T-helper 17 cell (primary cell): ENCODE measurements at places on chromosomes 7 and 10.

DNA sequence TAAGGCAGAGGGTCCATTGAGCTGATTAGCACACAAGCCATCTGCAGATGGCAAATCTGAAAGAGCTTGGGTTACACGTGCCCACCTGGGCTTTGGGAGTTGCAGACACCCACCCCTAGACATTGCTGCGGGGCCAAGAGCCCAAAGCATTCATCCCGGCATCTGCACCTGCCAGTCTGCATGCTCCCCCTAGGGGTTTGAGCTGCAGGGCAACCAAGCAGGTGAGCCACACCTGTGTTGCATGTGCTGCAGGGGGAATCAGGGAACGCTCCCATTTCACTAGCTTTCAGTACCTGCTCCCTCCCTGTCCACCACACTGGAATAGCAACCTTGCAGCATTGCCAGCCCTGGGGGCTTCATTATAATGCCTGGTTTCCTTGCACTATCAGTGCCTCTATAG is 21.1 kb downstream of the C7orf33 start:
- no peak for DNase-seq

GRCh38 chr10:60618861-60619260 is 159.4 kb upstream of the CDK1 start:
- DNase-seq = no peak

- no peak for DNase-seq
Measured at GRCh38 chr7:32516551-32517100, 21.3 kb downstream of the AVL9 start.

- DNase-seq = no peak
Measured at GRCh38 chr7:123763191-123763661, 14.4 kb upstream of the WASL start.

DNA sequence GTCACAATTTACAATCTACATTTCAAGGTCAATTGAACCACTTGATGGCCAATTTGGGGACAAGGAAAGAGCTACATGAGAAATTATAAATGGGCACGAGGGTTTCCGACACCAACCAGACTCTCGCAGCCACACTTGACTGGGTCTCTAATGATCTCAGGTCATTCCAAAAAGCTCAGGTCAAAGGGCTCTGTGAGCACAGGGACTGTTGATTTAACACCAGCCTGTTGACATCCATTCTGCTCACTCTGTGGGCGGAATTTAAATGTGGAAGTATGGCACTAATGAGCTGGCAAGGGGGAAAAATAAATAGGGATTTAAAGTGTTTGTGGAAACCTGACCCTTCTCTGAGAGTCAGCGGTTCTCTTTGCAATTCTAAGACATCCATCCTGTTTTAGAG is 810.7 kb upstream of the AUTS2 start:
- no peak for DNase-seq

DNA sequence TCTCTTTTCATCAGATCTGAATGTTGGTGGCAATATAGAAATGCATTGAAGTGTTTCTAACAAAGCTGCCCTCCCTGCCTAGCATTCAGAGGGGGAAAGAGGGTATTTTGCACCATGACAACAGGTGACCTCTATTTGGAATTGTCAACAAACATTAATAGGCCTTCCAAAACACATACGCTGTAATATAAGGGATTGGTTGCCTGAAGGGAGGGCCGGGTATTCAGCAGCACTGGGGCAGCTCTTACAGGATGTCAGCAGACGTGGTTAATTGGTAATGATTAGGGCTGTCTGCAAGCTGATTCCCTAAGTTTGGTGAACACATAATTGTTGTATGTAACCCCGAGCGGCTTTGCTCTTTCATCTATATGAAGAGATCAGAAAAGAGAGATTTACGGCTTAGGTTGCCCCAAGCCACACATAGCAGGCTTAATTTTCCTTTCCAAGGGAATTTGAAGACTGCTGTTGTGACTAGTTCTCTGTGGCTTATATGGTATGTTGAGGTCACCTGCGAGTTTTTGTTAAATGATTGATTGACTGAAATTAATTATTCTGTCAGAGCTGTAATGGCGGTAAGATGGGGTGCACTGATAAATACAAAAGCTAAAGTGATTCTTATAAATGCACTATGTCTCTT is 759.3 kb downstream of the LRMDA start:
- no peak for DNase-seq

GRCh38 chr10:62759599-62760175 is 44.8 kb upstream of the ADO start:
- DNase-seq = no peak

DNA sequence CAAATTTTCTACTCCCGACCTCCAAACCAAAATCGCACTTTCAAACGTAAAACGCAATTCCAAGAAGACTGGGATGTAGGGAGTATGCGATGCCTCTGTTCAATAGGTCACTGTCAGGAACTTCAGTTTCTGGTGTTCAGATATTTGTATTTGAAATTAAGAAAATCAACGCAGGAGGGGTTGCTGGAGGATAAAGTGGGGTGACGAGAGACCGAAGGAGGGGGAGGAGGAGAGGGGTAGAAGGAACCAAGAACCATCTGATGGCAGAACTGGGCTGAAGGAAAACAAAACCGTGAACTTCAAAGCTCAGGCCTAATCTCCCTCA is 293.8 kb upstream of the NFE2L3 start:
- no peak for DNase-seq

DNA sequence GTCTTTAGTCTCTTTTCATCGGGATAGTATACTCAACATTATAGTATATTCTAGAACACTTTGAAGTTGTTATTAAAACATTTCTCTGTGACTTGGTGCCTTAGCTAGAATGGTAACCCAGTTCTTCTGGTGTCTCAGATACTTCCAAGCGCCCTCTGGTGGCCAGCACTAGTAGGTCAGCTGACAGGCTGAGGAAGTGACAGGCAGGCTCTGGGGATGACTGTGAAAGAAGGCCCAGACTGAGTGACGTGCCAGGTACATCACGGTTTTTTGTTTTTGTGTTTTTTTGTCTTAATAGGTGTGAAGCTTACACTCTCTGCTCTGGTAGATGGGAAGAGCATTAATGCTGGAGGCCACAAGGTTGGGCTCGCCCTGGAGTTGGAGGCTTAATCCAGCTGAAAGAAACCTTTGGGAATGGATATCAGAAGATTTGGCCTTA is 5.1 kb downstream of the COMTD1 start:
- peak; percentile 82 for DNase-seq

DNA sequence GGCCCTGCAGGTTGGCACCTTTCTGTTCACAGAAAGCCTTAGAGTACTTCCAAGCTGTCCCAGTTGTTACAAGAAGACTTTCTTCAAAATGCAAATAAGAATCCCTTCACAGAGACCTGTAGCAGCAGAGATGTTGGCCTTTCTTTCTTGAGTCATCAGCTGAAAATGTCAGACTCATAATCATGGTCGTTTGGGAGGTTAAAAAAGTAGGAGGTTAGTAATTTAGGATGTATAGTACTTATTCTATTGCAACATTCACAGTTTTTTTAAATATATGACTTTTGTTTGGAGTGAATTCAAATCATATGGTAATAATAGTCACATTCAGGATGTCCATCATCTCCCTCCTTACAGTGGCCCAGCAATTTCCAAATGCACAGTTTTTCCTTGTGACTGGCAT is 223.9 kb upstream of the GLI3 start:
- DNase-seq = no peak

GRCh38 chr7:29370531-29371314 is 176.1 kb downstream of the CHN2 start:
- no peak for DNase-seq

GRCh38 chr7:14389181-14389591 is 399.7 kb upstream of the ETV1 start:
- no peak for DNase-seq

DNA sequence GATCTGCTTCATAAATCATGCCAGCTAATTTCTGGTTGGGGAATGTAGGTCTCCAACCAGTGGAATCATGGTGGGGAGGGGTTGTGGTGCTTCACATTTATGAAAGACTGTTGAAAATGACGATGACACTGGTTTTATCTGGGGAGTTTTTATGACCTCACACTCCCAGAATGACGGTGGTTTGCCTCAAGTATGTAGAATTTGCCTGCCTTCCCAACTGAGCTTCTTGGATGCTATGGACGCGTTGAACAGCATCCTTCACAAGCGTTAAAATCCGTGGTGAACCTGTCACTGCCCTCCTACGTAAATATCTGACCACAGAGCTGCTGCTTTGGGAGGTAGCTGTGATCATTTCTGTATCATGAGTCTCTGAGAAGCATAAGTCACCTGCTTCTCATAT is 3.3 kb downstream of the INSYN2A start:
- DNase-seq = no peak

DNA sequence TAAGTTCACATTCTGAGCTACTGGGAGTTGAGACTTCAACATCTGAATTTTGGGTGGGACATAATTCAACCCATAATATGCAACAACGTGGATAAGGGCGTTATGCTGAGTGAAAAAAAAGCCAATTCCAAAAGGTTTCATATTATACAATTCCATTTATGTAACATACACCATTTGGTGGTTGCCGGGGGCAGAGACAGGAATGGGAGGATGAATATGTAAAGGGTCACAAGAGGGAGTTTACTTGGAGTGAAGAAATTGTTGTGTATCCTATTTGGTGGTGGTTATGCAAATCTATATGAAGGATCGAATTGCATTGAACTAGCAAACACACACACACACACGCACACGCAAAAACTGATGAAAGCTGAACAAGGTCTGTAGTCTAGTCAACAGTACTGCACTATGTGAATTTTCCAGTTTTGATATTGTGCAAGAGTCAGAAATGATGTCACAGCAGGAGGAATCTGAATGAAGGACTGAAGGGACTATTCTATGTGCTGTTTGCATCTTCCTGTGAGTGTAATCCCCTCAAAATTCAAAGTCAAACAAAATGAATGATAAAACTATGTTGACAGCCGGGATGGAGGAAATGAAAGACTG is 249.2 kb upstream of the HABP2 start:
- DNase-seq = no peak

DNA sequence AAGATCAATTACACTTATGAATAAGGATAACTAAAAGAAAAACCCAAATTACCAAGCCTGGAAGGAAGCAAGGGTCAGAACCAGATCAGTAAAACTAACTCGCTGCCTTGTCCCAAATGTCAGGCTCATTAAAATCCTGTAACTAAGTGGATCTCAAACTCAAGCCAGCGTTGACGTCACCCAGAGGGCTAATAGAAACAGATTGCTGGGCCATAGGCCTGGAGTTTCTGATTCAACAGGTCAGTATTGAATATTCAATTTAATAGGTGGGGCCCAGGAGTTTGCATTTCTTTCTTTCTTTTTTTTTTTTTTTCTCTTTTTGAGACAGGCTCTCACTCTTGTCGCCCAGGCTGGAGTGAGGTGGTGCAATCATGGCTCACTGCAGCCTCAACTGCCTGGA is 397.0 kb downstream of the CALN1 start:
- no peak for DNase-seq

DNA sequence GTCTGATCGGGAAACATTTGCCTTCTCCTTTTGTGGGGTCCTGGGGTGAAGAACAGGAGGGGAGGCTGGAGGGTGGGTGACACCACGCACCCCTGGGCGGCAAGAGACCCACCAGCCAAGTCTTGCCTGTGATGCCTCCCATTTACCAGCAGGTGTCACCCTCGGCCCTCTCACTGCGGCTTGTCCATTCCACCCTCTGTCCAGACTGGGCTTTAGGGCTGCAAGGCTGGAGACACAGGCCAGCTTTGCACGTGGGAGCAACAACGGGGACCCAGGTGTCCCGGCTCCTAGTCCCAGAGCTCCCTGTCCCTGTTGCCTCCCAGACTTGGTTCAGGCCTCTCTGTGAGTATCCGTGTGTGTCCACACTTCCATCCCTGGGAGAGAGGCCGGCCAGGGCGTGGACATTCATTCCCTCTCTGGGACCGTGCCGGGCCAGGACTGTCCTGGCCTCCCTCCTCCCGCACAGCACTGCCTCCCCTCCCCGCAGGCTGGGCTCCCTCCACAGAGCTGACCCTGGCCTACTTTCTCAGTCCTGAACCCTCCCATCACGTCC is 36.2 kb upstream of the GTF2IRD1 start:
- peak; percentile 37 for DNase-seq

DNA sequence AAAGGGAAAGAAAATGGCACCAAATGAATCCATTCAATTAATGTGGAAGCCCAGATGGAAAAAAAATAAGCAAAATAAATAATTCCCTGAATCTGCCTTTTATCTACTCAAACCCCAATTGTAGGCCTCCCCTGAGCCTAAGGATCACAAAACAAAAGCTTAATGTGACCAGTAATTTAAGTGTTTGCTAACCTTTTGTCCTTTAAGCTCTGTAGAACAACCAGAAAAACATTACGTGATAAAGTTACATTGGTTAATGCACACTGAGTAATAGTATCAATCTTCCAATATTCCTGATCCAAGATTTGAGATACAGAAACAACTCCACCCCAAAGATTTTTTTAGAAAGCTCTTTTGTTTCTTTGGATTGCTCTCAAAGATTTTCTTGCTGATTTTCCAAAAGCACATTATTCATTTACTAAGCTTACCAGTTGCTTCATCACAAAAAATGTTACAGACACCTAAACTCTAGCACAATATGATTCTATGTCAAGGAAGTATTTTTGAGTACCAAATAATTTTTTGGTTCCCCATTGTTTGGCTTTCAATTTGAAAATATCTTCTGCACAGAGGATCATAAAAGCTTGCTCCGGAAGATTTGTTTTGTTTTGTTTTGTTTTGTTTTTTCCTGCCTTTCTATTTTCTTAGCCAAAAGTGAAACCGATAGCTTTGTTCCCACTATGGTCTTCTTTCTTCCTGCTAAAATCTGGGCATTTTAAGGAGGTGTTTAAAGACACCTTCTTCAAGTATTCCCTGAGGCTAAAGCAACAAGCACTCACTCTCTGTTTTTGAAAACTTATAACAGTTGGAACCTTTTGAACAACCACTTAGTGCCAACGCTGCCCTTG is 54.2 kb downstream of the TRIL start:
- DNase-seq = no peak

GRCh38 chr10:33334153-33334804 is at the start of gene NRP1:
TSS of gene NRP1 (minus strand) at chr10:33334667. CDS start at chr10:33334382, 285 bp downstream.
- no peak for DNase-seq

DNA sequence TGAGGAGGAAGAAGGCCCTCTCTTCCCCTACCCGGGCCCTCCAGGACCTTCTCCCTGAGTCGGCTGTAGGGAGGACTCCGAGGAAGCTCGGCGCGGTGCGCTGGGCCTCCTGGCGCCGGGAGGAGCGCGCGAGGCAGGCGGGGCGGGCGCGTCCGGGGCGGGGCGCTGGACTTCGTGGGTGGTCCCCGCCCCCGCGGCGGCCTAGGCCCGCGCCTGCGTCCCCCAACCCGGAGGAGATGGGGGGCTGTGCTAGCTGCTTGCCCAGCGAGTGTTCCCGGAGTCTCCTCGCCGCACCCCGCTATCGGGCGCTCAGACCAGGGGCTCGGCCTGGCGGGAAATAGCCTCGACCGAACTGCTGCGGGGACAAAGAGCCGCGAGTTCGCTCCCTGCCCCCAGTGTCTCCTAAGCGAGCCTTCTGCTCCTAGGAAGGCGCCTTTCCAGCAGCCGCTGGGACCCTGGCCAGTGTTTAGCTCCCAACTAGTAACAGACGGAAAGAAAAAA is 19.2 kb upstream of the SMO start:
- no peak for DNase-seq

- no peak for DNase-seq
Measured at GRCh38 chr7:155811895-155812761, at the start of gene SHH. TSS of gene SHH (minus strand) at chr7:155812463. CDS start at chr7:155812122, 341 bp downstream.

GRCh38 chr10:68796605-68797004 is 30.7 kb upstream of the STOX1 start:
- DNase-seq = no peak
